Glutamatergic neuron (in vitro differentiated cells): ENCODE measurements at places on chromosomes 16 and 17. TPM values are rescaled to one million over a fixed set of nuclear protein-coding genes. Genes with fewer than 3 reads are reported as not detected.

The C1QTNF8 gene
- total RNA-seq: not detected

The KRT23 gene
- total RNA-seq: not detected

The TRIM72 gene
- 0.10 TPM for total RNA-seq

The C16orf95 gene
- total RNA-seq: 9.2 TPM

The WFIKKN2 gene
- total RNA-seq: 3.5 TPM

The ZG16 gene
- not detected for total RNA-seq
